MV-4-11 (cell line): ENCODE measurements at places on chromosomes 11 and 22.
A peak's percentile ranks its signal among the peaks of the same experiment; 100 is the strongest.

DNA sequence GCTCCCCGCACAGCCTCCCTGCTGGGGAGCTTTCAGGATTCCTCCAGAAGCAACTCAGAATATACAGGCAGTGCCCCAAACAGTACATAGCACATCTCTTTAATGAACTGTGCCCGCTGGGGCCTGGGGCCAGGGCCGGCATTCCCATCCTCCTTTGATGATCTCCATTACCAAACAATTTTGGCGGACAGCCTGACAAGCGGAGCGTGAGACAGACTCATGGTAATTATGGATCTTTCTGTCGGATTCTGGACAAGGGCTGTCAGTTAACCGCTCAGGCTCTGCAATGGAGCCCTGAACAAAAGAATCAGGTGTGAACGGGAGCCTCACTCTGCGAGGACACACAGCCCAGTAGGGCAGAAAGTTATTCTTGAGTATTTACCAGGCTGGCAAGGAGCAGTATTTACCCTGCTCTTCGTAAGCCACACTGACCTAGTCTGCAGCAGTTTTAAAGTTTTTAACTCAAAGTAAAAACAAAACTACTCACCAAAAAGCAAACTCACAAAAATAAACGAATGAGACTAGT, 174.0 kb downstream of the TBC1D22A start:
- DNase-seq, result no peak

DNA sequence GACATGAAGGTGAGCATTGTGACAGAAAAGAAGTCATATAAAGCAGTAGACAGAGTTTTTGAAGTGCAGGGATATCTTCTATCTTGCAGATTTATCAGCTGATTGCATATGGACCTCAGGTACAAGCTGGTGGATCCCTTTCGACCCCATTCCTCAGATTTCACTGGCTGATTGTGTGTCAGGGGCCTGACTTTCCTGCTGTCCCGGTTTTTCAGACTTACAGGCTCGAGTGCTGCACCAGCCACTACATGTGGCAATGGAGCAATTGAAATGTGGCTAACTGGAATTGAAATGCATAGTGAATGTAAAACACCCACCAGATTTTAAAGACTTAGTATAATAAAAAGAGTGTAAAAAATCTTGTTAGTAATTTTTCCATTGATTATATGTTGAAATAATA, 50.3 kb downstream of the CLMP start:
- DNase-seq, result no peak

- DNase-seq, result peak; percentile 57
Measured at GRCh38 chr11:1150769-1151365, 6.9 kb upstream of the MUC5AC start.

DNA sequence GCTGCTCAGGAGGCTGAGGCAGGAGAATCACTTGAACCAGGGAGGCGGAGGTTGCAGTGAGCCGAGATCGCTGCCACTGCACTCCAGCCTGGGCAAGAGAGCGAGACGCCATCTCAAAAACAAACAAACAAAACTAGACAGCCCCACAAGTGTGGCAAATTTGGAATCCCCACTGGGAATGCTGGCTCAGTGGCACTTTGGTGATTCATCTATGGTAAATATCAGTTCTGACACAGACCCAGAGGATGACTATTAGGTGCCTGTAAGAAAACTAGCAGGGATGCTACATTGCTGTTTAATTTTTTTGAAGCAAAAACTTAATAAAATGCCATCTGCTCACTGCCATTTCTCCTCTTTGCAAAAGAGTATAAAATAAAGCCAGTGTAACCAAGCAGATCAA, 107.9 kb downstream of the NAT10 start:
- no peak for DNase-seq

DNA sequence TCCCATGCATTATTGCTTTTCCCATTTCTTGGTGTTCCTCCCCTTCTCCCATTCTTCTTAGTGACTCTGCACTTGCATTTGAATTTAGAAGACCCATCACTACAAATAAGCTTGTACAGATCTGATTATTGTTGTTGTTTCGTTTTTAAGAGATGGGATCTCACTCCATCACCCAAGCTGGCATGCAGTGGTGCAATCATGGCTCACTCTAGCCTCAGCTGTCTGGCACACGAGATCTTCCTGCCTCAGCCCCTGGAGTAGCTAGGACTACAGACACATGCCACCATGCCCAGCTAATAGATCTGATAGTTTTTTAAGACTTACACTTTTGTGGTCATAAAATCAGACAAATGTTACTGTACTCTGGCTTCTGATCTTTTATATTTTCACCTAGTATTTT, 252.1 kb downstream of the DDX10 start:
- DNase-seq, result no peak

DNA sequence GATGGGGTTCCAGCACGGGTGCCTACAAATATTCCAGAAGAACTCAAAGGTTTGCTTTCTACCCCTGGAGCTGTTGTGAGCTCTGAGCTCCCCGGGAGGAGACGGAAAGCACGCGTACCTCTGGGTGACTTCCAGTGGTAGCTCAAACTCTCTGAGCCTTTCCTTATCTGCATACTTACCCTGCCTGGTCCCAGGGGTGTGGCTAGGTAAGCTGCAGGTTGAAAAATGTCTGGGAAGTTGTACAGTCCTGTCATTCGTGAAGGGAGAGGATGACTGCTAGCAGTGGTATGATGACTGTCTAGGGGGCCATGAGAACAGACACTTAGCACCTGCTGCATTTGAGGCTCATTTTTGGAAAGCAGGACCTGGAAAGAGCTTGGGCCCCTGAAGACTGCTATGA, 111.5 kb downstream of the DSCAML1 start:
- no peak for DNase-seq

- no peak for DNase-seq
Measured at GRCh38 chr11:103545551-103545950, 436.3 kb downstream of the DYNC2H1 start.

DNA sequence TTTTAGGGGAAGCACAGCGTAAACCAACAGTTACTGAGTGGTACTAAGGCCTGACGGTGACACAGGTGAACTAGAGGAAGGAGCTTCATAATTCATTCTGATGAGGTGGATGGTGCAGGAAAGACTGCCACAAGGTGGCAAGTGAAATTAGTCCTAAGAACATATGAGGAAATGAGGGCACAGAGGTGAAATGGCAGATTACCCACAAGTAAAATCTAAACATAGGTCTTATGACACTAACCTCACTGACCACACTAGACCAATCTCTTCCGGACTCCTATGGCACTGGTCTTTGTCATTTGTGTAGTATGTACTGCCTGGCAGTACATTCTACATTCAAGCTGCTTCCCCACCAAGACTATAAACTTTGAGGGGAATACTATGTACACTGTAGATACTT, 20.2 kb downstream of the GAB2 start:
- peak; percentile 84 for DNase-seq

GRCh38 chr11:17445240-17445795, 31.3 kb downstream of the ABCC8 start:
- DNase-seq, result peak; percentile 41

- no peak for DNase-seq
Measured at GRCh38 chr22:42934338-42934737, 77.3 kb upstream of the ARFGAP3 start.

DNA sequence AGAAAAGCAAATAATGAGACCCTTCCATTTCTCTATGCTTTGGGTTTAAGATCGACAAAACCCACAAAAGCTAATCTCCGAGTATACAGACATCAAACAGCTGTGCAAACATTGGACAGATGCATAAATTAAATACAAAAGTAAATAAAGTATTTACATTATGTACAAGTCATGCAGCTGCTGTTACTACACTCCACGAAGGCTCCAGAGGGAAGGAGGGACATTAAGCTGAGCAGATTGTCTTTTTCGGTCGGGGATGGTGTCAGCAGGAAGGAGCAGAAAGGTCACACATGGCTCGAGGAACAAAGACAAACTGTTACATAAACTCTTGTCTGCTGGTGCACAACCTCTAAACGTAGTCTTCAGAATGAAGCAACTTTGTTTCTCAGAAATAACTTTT, 88.8 kb upstream of the BARX2 start:
- no peak for DNase-seq

DNA sequence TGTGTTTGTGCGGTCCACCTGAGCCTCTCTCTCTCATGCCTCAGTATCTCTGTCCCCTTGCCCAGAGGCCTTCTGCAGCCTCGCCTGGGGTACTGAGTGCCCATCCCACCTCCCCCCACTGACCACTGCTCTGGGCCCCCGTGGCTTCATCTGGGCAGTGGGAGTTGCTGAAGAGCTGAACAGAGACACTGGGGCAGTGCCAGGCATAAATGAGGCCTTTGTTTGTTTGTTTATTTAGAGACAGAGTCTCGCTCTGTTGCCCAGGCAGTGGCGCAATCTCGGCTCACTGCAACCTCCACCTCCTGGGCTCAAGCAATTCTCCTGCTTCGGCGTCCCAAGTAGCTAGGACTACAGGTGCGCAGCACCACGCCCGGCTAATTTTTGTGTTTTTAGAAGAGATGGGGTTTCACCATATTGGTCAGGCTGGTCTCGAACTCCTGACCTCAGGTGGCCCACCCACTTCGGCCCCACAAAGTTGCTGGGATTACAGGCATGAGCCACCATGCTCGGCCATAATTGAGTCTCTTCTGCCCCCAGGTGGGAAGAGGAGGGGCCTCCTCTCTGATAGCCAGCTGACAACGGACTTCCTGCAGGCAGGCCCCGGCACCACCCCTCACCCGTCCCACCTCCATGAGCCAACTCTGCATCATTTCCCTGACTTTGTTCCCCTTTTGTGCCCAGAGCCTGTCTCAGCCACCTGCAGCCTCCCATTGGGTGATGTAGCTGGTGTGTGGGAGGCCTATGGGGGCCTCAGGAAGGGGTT, 9.3 kb downstream of the CRYBB3 start:
- DNase-seq, result no peak

GRCh38 chr22:23632178-23632577, at the start of gene DRICH1:
Gene DRICH1, minus strand, starts transcription at chr22:23632321. Its CDS starts 298 bp downstream, at chr22:23632023.
- DNase-seq, result no peak

GRCh38 chr11:128343870-128344269, 243.5 kb downstream of the ETS1 start:
- DNase-seq, result no peak

- peak; percentile 76 for DNase-seq
Measured at GRCh38 chr11:60130496-60130895, 42.0 kb downstream of the MS4A2 start.

DNA sequence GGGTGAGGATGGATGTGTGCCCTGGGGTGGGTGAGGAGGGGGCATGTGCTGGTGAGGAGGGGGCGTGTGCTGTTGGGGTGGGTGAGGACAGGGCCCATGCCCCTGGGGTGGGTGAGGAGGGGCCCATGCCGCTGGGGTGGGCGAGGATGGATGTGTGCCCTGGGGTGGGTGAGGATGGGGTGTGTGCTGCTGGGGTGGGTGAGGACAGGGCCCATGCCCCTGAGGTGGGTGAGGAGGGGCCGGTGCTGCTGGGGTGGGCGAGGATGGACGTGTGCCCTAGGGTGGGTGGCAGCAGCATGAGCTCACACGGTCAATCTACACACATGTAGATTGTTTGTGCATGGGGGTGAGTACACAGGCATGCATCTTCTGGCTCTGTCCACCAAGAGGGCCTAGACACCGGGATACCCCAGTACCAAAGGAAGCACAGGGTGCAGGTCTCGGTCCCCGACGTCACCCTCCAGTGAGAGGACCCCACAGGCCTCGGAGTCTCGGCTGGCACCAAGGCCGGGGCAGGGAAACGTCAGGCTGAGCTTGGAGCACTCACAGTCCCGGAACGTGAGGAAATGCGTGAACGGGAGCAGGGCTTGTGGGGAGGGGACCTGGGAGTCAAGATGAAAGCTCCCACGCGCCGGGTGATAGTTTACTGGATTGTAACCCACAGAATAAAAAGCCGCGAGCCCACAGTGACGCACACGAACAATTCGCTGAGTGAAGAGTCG, 37.4 kb upstream of the TOLLIP start:
- no peak for DNase-seq

DNA sequence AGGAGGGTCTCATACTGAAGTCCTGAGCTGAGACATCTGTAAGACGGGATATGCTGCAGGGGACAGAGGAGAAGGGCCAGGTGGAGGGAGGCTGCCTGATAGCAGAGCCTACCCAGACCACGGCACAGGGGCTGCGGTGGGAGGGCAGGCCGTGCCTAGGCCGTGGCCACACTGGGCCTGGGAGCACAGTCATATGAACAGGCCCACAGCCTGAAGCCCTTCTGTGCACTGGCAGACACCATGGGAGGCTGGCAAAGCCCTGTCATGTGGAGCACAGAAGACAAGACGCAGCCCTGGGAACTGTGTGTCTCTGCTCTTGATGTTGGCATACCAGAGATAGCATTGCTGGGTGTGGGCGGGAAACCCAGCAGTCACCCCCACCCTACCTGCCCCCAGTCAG, 3.3 kb downstream of the SPATA19 start:
- DNase-seq, result no peak

GRCh38 chr11:11416502-11416901, 63.5 kb upstream of the CSNK2A3 start:
- DNase-seq, result peak; percentile 97

GRCh38 chr11:107696140-107696539, 15.7 kb downstream of the SLN start:
- no peak for DNase-seq

- DNase-seq, result peak; percentile 90
Measured at GRCh38 chr22:22362936-22363335, 118.3 kb downstream of the VPREB1 start.
